ENCODE measurements at places on chromosomes 4 and X. TPM values are rescaled to one million over a fixed set of nuclear protein-coding genes. Genes with fewer than 3 reads are reported as not detected.

NR0B1 gene
- polyA plus RNA-seq = not detected

PITX2 gene
- 0.71 TPM for polyA plus RNA-seq

DNA sequence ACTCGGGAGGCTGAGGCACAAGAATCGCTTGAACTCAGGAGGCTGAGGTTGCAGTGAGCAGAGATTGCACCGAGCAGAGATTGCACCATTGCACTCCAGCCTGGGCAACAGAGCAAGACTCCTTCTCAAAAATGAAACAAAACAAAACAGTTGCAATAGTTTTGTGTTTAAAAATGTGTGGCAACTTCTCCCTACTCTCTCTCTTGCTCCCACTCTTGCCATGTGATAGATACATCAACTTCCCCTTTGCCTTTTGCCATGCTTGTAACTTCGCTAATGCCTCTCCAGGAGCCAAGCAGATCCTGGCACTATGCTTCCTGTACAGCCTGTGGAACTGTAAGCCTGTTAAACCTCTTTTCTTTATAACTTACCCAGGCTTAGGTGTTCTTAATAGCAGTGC lies 52.5 kb upstream of the INTU start:
- DNase-seq = no peak

GRCh38 chrX:18886005-18886343 lies 97.9 kb downstream of the PHKA2 start:
- no peak for DNase-seq

IL3RA gene
- polyA plus RNA-seq = 10.2 TPM

- no peak for DNase-seq
Observed at GRCh38 chr4:8198206-8198905, 734 bp upstream of the SH3TC1 start.

- DNase-seq = no peak
Observed at GRCh38 chr4:122524176-122524575, 67.7 kb upstream of the IL2 start.

NDUFA1 gene
- polyA plus RNA-seq = 512 TPM

DNA sequence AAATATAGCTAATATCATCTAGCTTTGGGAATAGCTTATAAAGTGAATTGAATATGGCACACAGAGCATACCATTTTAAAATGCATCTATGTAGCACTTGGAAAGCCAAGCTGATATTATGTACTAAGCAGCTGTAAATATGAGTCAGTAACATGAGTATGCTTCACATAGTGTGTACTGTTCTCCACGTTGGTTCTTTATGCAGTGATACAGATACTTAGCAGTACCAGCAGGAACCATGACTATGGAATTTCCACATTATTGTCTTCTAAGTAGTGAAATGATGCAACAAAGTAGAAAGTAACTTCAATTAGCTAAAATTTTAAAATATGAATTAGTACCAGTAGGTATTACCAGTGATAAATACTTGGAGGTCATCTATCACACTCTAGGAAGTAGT lies 320.1 kb downstream of the BMPR1B start:
- no peak for DNase-seq

- no peak for DNase-seq
Observed at GRCh38 chr4:139315221-139315675, 13.0 kb upstream of the NDUFC1 start.

GPM6B gene
- 6.3 TPM for polyA plus RNA-seq

GRCh38 chr4:111066447-111066846 lies 443.6 kb upstream of the PITX2 start:
- DNase-seq = no peak

- DNase-seq = no peak
Observed at GRCh38 chr4:138305050-138305449, 62.9 kb upstream of the SLC7A11 start.
